NCI-H187 (cell line): ENCODE measurements at places on chromosomes 7 and 10.

GRCh38 chr7:98802088-98802780 is 67.6 kb downstream of the TMEM130 start:
- DNase-seq: peak; percentile 64

- DNase-seq: no peak
These were observed 146.7 kb upstream of the COL1A2 start for GRCh38 chr7:94247970-94248369.

GRCh38 chr7:68474661-68475216 is 1123.5 kb upstream of the AUTS2 start:
- DNase-seq: no peak

GRCh38 chr7:50857804-50858489 is 75.3 kb upstream of the GRB10 start:
- DNase-seq: no peak

DNA sequence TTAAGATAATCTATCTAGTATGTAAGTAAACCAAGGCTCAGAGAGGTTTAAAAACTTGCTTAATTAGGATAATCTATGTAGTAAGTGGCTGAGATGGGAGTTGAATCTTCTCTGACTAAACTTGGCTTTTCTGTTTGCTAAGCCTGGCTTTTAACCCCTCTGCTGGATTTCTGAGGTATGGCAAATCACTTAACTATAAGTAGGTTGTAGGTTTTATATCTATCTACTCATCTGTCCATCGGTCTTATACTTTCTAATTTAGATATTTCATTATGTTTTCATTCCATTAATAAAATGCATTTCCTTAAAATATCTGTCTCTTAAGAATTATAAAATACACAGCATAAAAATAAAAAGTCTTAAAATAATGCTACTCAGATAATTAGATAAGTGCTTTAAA is 59.4 kb downstream of the ST7 start:
- DNase-seq: no peak

- no peak for DNase-seq
These were observed 1091.2 kb downstream of the KCNMA1 start for GRCh38 chr10:76546411-76546810.

DNA sequence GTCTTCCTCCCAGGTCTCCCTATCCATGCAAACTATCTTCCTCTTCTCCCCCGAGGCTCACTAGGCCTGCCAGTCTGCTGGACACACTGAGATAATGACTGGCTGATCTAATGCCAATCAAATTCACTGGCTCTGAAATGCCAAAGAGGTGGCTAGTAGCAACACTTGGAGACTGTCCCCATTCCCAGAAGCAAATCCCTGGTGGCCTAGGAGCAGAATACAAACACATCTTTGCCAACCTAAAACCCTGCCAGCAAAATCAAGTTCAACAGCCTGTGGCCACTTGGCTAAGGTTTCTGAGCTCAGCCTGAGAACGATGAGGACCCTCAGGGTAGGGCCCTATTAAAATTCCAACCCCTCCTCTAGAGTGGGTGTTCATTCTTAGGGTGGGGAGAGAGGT is 46.6 kb downstream of the SH3PXD2A start:
- no peak for DNase-seq

DNA sequence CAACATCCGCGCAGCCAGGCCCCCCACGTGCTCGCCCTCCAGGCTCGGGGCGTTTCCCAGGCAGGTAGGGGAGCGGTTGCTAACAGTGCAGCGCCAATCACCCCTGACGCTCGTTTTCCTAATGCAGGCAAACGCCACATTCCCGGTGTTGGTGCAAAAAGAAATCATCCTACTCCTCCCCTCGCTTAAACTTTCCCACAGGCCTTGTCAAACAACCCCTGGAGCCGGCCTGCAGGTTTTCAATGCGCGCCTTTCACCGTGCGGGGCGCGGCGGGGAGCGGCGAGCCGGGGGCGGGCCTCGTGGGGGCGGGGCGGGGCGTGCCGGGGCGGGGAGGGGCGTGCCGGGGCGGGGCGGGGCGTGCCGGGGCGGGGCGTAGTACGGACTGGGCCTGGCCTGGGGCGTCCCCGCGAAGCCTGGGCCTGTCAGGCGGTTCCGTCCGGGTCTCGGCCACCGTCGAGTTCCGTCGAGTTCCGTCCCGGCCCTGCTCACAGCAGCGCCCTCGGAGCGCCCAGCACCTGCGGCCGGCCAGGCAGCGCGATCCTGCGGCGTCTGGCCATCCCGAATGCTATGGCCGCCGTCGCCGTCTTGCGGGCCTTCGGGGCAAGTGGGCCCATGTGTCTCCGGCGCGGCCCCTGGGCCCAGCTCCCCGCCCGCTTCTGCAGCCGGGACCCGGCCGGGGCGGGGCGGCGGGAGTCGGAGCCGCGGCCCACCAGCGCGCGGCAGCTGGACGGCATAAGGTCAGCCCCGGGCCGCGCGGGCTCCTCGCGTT is at the start of gene ECHDC3:
Gene ECHDC3, plus strand, starts transcription at position 374 of the 770 bp plus-strand sequence. Its CDS starts 195 bp downstream, at position 569.
- DNase-seq: no peak

- peak; percentile 77 for DNase-seq
These were observed 1.4 kb upstream of the CUX1 start for GRCh38 chr7:101815826-101816594.

GRCh38 chr10:60403168-60403873 is 13.6 kb upstream of the ANK3 start:
- no peak for DNase-seq

GRCh38 chr7:45057878-45058277 is 30.9 kb downstream of the NACAD start:
- no peak for DNase-seq

DNA sequence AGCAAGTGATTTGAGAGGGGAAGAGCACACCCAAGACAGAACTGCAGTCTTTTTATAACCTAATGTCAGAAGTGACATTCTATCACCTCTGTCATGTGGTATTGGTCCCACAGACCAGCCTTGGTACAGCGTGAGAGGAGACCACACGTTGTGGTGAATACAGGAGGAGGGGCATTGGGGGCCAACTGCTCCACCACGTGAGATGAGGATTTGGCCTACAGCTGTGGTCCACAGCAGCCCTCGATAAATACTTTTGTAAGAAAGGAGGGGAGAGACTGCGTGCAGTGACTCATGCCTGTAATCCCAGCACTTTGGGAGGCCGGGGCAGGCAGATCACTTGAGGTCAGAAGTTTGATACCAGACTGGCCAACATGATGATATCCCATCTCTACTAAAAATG is 243.1 kb downstream of the FGFR2 start:
- DNase-seq: no peak

DNA sequence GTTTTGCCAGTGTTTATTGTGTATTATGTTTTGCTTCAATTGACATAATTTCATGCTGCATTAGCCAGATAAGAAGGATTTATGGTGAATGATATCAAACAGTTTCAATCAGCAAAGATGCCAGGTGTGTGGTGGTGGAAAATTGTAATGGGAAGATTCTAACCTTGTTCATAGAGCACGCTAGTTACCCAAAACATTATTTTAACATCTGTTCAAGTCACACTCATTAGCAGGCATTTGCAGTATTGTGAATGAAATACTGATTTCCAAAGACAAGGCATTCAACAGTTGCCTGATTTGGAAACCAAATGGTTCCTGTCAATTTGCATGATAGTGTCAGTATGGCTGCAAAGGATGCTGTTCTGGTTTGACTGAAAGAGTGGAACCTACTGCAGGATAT is 129.7 kb downstream of the EPC1 start:
- no peak for DNase-seq
